Activated naive CD4-positive, alpha-beta T cell treated with anti-CD3 and anti-CD28 coated beads, Interleukin-2, amount 50 U/mL, for 72 hours (primary cell): ENCODE measurements at places on chromosomes 11 and 22.

- no peak for DNase-seq
Observed at GRCh38 chr11:4068962-4069361, 25.6 kb upstream of the RRM1 start.

DNA sequence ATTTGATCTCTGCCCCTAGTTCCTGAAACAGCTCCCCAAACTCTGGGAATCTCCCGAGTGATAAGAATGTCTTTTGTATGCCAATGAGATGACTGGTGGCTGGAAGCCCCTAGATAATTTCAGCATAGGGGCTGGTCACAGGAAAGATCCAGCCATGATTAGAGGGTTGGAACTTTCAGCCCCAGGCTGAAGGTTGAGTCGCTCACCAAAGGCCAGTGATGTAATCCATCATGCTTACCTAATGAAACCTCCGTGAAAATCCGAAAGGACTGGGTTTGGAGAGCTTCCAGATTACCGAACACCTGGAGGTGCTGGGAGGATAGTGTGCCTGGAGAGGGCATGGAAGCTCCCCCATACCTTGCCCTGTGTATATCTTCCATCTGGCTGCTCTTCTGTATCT lies 26.0 kb downstream of the LRRC32 start:
- no peak for DNase-seq

GRCh38 chr22:27416511-27417420 lies 384.8 kb downstream of the MN1 start:
- no peak for DNase-seq

DNA sequence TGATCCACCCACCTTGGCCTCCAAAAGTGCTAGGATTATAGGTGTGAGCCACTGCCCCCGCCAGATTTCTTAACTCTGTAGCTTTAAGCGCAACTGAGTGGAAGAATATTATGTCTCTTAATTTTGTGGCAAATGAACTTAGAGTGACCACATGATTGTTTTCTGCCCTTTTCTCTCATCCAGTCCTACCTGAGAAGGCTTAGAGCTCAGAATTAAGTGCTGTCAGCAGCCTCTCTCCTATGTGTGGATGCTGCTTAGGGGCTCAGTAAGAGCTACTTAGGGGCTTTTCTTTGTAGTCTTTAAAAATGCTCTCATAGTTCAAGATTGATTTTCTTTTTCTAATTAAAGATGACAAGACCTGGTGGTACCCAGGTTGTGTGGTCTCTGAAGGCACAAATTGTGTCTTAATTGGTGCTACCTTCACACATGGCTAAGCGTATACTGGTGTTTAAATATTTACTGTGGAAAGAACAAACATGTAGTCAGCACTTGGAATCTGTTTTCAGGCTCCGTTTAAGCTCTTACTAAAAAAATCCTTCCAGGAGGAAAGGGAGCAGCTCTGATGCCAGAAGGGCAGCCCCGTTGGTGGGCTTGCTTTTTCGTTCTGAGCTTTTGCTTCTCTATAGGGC lies 59.3 kb downstream of the DEPDC5 start:
- DNase-seq = no peak

- DNase-seq = peak; percentile 88
Observed at GRCh38 chr22:29154364-29155048, 51.2 kb upstream of the EMID1 start.

- no peak for DNase-seq
Observed at GRCh38 chr11:120703358-120704152, 192.0 kb downstream of the GRIK4 start.

- DNase-seq = no peak
Observed at GRCh38 chr11:6747097-6747668, 24.6 kb downstream of the OR2AG2 start.

DNA sequence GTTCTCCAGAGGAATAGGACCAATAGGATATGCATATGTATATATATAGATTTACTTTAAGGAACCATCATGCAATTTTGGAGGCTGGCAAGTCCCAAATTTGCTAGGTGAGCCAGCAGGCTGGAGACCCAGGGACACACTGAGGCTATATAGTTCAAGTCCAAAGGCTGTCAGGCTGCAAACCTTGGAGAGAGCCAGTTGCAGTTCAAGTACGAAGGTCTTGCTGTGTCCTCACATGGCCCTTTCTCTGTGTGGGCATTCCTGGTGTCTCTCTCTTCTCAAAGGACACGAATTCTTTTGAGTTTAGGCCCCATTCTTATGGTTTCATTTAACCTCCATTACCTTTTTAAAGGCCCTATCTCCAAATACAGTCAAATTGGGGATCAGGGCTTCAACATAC lies 134.4 kb upstream of the SORL1-AS1 start:
- DNase-seq = no peak

- no peak for DNase-seq
Observed at GRCh38 chr11:111457731-111458368, 54.3 kb downstream of the BTG4 start.
